Cortex of kidney (tissue), 1 donor: ENCODE measurements at places on chromosomes 7 and 10.

DNA sequence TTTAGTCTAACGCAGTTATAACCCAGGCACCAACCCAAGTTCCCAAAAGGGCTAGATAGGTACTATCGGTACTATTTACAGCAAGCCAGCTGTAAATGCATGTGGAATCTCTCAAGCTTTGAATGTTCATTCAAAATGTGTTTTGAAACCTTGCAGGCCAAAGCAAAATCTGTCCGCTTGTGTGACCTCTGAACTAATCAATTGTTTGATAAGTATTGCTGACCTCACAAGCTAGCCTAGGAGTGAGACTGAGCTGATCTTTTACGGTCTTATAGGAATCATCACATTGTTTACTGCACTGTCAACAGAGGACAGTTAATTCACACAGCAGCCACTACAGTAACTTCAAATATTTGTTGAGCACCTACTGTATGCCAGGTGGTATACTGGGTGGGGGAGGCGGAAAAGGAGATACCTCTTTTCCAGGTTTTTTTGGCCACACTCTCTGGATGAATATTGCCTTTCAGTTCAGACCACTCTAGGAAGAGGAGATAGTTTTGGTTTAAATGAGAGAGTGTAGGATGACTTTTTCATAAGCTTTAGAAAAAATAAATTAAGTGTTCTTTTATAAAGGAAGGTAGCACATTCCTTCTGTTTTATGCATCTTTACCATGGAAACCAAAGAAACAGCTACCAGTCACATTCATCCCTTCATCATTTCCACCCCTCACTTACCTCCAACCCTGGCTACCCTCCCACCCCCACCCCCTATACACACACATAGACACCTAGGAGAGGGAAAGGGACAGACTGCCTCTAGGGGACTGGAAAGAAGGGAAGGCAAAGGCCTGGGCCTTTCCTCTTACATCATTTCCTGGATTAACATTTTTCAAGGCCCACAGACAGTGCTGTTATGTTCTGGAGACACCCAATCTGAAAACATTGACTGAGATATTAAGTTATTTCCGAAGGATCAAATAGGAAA lies 2.4 kb downstream of the PAPSS2 start:
- DNase-seq, result no peak

GRCh38 chr10:12915637-12916168 lies 85.8 kb downstream of the CCDC3 start:
- DNase-seq, result no peak

DNA sequence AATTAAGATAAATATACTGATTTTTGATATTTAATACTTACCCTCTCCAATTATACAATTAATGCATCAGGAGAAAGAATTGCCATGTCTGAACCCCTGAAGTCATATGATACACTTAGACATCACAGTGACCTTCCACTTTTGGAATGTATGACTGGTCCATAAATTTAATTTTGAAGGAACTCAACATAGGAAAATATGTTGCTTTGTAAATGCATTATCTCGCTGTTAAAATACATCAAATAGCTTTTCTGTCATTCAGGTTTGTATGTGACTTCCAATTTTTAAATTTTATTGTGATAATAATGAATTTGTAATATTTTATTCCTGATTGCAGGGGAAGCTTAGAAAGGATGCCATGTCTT lies 631.9 kb upstream of the ANKRD30A start:
- DNase-seq, result no peak

GRCh38 chr7:123824754-123825067 lies 20.3 kb upstream of the HYAL4 start:
- no peak for DNase-seq

DNA sequence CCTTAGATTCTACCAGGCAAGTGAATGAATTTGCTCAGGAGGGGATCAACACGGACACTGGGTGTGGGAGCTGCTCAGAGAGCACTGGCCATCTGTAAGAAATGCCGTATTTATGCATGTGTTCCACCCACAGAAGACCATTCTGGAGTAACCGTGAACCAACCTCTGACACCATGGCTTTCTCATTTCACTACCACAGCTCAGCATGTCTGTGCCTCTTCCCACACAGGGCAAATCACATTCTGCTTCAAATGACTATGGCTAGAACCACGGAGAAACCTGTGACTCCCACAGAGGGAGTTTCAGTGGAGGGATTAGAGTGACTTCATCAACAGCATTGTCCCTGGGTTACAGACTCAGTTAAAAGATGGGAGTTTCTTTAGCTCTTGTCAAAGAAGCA lies 893.4 kb downstream of the XPNPEP1 start:
- DNase-seq, result no peak

GRCh38 chr10:10796061-10796773 lies 221.5 kb upstream of the CELF2 start:
- DNase-seq, result no peak

DNA sequence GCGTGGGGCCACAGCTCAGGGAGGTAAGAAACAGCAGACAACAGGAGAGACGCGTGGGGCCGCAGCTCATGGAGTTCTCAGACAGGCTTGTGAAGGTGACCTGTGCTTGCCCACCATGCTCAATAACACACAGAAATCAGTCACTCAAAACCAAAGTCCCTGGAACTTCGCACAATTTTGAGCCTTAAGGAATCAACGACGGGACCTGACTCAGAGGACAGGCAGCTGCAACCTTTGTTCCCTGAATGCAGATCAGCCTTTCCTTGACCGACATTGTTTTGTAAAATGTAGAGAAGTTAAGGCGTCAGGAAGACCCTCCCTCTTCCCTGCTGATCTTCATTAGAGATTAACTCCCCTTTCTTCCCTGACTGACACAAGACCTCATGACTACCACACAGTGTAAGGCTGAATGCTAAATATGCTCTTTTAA lies 8.5 kb upstream of the KNDC1 start:
- DNase-seq, result no peak

DNA sequence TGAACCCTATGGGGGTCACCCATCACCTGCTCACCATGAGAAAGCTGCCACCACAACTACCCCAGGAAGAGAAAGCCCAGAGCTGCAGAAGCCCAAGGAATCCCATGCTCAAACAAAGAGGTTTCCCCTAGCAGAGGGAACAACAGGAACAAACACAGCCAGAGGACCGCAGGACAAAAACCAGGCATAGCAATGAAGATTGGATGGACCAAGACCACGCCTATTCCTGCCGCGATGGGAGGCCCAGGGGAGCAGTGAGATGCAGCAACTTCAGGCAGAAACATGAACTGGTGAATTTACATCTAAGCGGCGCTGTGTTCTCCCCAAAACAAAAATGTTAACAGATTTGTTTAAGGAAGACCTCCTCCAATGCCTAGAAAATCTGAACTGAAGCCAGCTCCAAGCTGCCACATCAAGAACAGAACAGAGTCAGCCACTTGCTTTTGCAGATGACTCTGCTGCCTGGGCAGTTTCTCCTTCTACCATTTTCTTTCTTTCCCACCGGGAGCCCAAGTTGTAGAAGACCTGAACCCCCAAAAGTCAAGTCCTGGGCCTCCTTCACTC lies 134.2 kb upstream of the NEBL start:
- no peak for DNase-seq

DNA sequence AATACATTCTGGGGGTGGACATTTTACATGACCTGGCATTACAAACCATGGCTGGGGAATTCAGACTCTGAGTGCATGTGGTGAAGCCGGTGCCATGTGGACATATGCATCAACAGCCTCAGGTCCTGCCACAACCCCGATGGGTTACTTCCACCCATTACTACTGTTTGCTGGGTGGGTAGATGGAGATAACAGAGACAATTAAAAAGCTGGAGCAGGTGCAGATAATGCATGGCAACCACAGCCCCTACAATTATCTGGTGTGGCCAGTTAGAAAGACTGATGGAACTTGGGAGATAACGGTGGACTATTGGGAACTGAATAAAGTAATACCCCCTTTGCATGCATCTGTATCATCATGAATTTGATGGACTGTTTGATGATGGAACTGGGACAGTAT lies 21.6 kb upstream of the ADAMTS14 start:
- no peak for DNase-seq
